Fibroblast of skin of back (primary cell): ENCODE measurements at places on chromosomes 11 and 22.

GRCh38 chr11:18684267-18684666, 14.3 kb upstream of the TMEM86A start:
- DNase-seq = no peak

DNA sequence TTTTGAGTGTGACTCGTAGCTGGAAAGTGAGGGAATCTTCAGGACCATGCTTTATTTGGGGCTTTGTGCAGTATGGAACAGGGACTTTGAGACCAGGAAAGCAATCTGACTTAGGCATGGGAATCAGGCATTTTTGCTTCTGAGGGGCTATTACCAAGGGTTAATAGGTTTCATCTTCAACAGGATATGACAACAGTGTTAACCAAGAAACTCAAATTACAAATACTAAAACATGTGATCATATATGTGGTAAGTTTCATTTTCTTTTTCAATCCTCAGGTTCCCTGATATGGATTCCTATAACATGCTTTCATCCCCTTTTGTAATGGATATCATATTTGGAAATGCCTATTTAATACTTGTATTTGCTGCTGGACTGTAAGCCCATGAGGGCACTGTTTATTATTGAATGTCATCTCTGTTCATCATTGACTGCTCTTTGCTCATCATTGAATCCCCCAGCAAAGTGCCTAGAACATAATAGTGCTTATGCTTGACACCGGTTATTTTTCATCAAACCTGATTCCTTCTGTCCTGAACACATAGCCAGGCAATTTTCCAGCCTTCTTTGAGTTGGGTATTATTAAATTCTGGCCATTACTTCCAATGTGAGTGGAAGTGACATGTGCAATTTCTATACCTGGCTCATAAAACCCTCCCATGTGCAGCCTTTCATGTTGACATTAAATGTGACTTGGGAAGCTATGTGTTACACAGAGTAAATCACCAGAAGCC, 11.0 kb downstream of the OR51E1 start:
- no peak for DNase-seq

DNA sequence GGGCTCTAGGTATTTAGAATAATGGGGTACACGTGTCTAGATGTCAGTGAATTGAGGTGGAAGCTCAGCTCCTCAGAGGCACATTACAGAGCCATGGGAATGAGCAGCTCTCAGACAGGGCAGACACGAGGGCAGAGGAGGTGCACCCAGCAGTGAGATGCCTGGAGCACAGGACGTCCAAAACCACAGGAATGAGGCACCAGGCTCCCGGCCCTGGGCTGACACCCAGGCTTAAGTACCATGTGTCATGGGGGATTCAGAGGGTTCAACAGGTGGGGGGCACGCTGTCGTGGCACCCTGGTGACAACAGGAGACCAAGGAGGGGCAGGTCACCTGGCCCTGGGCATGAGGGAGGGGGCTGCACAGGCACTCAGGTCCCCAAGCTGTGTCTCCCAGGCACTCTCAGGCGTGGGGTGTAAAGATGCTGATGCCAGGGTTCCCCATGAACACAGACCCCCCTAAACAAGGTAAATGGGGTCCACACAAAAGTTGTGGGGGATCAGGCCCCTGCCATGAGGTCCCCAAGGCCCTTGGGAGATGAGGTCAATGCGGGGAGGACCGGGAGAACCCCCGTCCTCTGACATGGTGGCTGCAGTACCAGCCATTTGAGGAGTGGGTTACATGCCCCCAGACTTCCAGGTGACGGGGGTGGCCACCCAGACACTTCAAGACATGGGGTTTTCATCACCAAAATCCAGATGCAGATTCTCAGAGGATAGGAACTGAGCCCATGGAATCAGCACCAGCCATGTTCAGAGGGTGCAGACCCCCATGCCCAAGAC, 5.6 kb upstream of the SYT8 start:
- DNase-seq = peak; percentile 83

GRCh38 chr11:66843776-66844495, 695 bp downstream of the RCE1 start:
- DNase-seq = no peak

DNA sequence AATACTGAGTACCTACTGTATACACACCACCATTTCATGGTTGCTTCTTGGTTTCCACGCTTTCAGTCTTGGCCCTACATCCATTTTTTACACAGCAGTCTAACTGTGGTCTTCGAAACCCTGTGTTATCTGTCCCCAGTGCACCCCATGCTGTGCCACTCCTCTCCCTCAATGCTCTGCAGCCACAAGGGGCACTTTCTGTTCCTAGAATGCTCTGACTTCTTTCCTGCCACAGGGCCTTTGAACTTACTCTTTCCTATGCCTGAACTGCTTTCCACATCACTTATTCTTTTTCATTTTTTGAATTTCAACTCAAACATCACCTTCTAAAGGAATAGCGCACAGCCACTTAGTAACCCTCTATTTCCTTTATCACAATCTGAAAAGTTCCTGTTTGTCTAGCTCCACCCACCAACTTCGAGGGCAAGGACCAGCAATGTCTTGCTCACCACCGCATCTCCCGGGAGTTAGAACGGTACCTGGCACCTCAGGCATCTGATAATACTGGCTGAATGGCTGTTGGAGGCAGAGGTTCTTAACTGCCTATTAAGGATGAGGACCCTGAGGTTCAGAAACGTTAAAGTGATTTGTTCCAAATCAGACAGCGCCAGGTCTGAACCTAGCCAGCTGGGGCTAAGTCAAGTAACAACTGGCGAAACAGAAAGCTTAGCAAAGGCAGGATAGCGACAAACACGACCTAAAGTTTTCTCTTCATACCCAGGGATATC, 568 bp downstream of the ALG8 start:
- DNase-seq = peak; percentile 31

- no peak for DNase-seq
Observed at GRCh38 chr11:86571273-86571948, 101.0 kb downstream of the ME3 start.

DNA sequence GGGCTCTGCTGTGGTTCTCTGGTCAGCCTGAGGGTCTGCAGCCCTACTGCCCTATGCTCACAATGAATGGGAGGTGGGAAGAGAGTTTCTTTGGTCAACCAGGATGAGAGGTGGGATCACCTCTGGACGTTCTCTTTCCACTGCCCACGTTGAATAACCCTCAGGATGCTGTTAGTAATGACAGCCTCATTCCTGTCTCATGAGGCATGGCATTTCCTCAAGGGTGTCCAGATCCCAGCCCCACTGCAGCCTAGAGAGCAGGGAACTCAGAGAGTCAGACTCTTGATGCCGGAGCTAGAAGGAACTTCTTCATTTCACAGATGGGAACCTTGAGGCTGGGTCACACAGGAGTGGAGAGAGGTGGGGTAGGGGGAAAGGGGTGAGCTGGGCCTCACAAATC, 196.0 kb downstream of the CEP164 start:
- DNase-seq = peak; percentile 67

- DNase-seq = no peak
Observed at GRCh38 chr11:125585487-125585886, 7.2 kb upstream of the STT3A start.

DNA sequence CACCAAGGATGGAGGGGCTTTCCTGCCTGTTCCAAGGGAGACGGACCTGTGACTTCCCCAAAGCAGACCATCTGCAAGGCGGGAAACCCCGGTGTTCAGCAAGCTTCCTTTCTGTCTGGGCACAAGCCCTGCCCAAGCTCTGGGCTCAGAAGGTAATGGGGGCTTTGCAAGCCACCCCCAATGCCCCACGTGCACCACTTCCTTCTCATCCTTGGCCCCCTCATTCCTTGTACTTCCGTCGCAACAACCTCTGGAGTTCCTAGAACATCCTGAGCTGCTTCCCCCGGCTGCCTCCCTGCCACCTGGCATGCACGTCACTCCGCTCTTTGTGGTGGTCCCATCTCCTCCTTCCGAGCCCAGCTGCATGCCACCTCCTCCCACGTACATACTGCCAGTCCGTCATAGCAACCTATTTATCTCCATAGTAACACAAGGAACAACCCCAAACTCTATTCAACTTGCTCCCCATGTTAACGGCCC, 3.9 kb downstream of the MYEOV start:
- no peak for DNase-seq

- DNase-seq = no peak
Observed at GRCh38 chr11:67639438-67639859, at the start of gene TBX10. TSS of gene TBX10 (minus strand) at chr11:67639763. CDS start at chr11:67639472, 291 bp downstream.

DNA sequence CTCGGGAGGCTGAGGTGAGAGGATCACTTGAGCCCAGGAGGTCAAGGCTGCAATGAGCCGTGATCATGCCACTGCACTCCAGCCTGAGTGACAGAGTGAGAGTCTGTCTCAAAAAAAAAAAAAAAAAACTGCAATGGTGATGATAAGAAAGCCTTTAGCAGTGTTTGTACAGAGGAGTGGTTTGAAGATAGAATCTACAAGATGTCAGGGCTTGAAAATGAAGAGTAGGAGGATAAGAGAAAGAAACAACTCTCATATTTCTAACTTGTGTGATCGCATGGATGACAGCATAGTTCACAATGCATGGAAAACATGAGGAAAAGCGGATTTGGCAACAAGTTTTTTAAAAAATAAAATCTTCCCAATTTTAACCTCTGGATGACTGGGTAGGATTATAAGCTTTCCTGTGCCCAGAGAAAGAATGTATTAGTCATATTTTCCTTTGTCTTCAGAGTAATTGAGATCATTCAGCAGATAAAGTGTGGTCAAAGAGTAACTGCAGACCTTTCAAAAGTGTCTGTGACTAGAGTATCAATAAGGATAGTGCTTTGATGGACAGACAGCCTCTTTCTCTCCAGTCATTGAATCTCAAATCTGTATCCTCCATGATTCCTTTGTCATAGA, 328.1 kb downstream of the CASP12 start:
- peak; percentile 50 for DNase-seq

GRCh38 chr22:29306835-29307595, 565 bp downstream of the GAS2L1 start:
- DNase-seq = peak; percentile 84

DNA sequence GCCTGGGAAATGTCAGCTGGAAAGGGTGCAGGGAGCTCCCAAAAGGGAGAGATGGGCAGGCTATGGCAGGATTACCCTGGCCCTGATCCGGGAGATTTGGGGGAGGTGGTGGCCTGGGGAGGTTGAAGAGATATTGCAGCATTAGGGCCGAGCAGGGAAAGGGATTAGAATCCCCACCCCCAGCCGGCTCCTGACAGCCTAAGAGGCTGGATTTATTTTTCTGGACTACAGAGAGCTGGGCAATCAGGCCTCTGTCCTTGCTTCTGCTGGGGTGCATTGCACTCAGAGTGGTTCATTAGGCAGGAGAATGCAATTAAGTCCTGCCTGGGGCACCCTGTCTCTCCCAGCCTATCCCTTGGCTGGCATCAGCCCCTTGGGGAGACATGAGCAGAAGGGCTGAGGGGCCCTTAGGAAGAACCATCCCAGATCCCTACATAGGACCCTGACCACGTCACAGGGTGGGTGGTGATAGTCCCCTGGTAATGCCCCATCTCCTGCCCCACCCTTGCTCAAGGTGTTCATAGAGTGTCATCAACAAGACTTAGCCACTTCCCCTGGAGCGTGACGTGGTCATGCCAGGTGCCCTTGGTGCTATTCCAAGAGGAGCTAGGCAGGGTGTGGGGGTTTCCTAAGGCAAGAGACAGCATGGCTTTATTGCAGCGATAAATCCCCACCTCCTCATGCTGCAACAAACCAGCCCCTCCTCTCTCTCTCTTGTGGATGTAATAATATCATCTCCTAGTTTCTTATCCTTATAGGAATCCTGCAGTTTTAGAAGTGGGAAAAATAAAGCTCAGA, 38.4 kb upstream of the KLHL35 start:
- no peak for DNase-seq

GRCh38 chr11:123194337-123195187, 486 bp downstream of the CLMP start:
- DNase-seq = peak; percentile 71

- DNase-seq = peak; percentile 20
Observed at GRCh38 chr11:88623531-88623930, 286.0 kb upstream of the CTSC start.

GRCh38 chr22:23415490-23415851, 164.6 kb downstream of the IGLL1 start:
- DNase-seq = no peak

DNA sequence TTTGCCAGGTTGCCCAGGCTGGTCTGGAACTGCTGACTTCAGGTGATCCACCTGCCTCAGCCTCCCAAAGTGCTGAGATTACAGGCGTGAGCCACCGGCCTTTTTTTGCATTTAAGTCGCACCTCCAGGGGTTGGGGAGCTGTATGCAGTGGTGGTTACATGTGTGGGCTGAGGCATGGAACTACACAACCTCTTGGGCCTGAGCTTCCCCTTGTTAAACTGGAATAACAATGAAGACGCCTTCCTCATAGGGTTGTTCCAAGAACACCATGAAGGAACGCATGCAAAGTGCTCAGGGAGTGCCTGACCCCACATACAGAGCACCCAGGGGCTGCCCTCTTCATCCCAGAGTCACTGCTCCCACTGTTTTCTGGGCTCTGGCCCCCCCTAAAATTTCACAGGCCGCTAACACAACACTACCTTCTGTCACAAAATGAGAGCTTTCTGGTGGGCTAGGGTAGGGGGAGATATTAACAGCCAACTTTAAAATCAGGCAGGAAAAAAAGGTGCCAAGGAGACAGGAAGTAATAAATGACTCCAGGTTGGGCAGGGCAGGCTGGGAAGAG, 1.3 kb upstream of the FAM118A start:
- no peak for DNase-seq

GRCh38 chr11:134660416-134660815, 248.4 kb upstream of the B3GAT1 start:
- DNase-seq = no peak

GRCh38 chr11:12789596-12790215, 115.5 kb downstream of the TEAD1 start:
- no peak for DNase-seq

DNA sequence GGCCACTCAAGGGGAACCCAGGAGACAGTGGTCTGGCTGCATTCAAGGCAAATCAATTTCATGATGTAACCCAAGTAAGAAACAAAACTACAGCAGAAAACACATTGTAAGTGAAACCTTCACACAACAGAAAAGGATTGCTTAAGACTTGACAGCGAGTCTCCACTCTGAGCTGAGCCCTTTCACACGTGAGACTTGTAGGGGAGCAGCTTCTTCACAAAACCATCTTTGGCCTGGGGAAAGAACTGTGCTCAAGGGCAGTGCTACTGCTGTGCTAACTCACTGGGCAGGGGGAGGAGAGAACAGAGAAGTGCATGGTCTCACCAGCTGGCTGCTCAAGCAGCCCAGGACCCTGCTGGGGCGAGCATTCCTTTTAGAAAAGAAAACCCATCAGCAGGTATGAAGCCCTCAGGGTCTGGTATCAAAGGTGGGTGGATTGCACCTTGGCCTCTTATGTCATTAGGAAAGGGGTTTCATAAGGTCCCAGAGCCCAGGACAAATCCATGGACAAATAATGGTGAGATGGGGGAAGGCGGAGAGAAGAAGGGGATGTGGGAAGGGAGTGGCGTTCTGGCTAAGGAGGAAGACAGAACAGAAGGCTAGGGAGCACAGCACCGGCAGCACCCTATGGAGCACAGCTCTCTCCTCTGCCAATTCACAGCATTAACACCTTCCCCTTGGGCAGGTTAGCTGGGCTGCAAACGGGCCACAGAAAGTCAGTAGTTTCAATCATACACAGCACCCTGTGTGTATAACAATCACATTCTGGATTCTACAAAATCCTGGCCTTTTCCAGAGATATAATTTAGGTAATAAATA, 20.6 kb upstream of the RAPSN start:
- no peak for DNase-seq

GRCh38 chr11:83510530-83511460, 224.6 kb upstream of the CCDC90B start:
- DNase-seq = no peak

- peak; percentile 69 for DNase-seq
Observed at GRCh38 chr22:20523086-20523983, 15.9 kb downstream of the MED15 start.

GRCh38 chr11:122628810-122629555, 26.5 kb upstream of the UBASH3B start:
- DNase-seq = peak; percentile 76

- DNase-seq = peak; percentile 6
Observed at GRCh38 chr22:25845985-25846745, 104.2 kb downstream of the MYO18B start.
